Peyer's patch (tissue), 4 donors: ENCODE measurements at places on chromosomes 6 and 20. TPM values are rescaled to one million over a fixed set of nuclear protein-coding genes. Genes with fewer than 3 reads are reported as not detected.

DNA sequence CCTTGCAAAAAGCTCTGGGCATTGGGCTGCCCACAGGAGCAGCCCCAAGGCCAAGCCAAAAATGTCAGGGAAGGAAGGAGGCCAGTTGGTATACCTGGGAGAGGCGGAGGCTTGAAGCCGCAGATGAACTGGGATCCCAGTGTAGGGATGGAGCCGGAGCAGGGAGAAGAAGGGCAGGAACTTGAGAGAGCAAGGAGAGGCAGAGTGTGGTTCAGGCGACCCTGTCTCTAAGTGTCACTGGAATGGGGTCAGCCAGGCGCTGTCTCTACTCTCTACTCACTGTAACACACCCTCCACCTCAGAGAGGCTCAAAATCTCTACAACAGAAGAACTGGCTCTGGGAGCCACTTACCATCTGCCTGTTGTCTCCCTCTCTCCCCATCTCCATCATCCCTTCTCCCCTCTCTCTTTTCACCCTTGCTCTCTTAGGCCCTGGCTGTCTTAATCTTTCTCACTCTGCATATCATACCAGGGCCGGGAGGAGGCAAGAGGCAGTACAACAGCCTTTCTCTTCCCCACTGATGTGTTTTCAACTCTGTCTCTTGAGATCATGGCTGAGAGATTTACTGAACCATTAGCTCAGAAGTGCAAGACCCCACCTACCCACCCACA is 93.3 kb downstream of the CRYBG1 start:
- H3K27me3 ChIP-seq: no peaks in the 10 kb centered on the region
- H3K4me1 ChIP-seq: no peaks in the 10 kb centered on the region
- H3K4me3 ChIP-seq: no peak overlapping the region
- no peak overlapping the region for H3K27ac ChIP-seq

- no peaks in the 10 kb centered on the region for H3K27me3 ChIP-seq
- peak; percentile 84 for DNase-seq
- H3K36me3 ChIP-seq: no peaks in the 10 kb centered on the region
- no peak overlapping the region for H3K4me3 ChIP-seq
Observed at GRCh38 chr6:36692220-36692619, 5.4 kb upstream of the RAB44 start.

GRCh38 chr6:628766-629165 is 28.1 kb downstream of the HUS1B start:
- no peak for DNase-seq
- H3K36me3 ChIP-seq: no peaks in the 10 kb centered on the region
- H3K4me1 ChIP-seq: no peaks in the 10 kb centered on the region
- no peak overlapping the region for H3K4me3 ChIP-seq

DNA sequence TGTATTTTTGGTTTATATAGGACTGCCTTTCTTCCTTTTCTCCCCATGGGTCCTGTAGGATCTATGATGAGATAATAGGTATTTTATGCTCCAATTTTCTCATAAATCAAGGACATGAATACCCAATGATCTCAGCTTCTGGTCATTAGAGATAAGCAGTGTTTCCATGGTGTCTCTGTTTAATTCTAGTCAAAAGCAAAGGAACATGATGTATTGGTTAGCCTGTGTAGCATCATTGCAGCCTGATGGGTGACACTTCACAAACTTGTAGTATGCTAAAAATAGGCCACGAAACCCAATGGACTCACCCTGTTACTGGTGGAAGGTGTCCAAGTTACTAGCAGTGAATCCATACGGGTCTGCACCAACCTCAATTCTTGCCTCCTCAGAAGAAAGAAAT is 116.2 kb upstream of the SNX9 start:
- H3K4me1 ChIP-seq: no peaks in the 10 kb centered on the region
- DNase-seq: no peak
- H3K4me3 ChIP-seq: no peak overlapping the region
- H3K36me3 ChIP-seq: no peaks in the 10 kb centered on the region
- H3K27me3 ChIP-seq: no peaks in the 10 kb centered on the region
- H3K27ac ChIP-seq: no peak overlapping the region

The THBD gene
- 31.4 TPM for total RNA-seq

The SLA2 gene
- total RNA-seq: 3.6 TPM

The NKAIN2 gene
- not detected for total RNA-seq

The ADGRG6 gene
- 15.7 TPM for total RNA-seq

The PXDC1 gene
- 67.3 TPM for total RNA-seq

The CST2 gene
- not detected for total RNA-seq
